Substantia nigra (tissue), 51 donors: ENCODE measurements at places on chromosomes 7 and 10.

GRCh38 chr10:113005380-113005779, 55.3 kb downstream of the TCF7L2 start:
- DNase-seq = no peak

GRCh38 chr10:87860156-87860795, 3.1 kb downstream of the KLLN start:
- DNase-seq = no peak

DNA sequence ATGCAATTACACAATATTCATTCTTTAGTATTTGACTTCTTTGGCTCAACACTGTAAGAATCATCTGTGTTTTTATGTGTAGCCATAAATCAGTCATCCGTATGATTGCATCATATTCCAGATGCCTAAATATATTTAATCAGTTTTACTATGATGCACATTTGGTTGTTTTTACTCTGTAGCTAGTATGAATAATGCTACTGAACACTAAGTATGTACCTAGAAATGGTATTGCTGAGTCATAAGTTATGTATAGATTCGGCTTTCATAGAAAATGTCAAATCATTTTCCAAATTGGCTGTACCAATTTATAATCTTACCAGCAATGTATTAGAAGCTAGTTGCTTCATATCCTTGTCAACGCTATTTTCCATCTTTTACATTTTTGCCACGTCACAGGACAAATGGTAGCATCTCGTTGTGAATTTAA, 197.3 kb upstream of the PLXNA4 start:
- DNase-seq = no peak

DNA sequence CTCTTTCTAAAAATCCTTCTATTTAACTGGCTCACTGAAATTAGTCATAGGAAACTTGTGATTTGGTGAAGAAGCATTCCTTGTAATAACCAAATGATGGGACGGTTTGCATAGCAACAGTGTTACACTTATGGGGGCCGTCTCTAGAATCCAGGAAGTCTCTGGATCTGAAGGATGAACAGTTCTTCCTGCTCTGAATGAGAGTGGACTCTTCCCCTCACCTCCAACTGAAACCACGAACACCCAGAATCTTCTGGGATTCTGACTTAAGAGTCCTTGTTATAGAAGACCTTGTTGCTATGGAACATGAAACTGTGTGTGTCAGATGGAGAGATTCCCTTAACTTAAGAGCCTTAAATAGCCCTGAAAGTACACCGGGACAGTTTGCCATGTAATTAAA, 23.2 kb downstream of the NOLC1 start:
- no peak for DNase-seq

DNA sequence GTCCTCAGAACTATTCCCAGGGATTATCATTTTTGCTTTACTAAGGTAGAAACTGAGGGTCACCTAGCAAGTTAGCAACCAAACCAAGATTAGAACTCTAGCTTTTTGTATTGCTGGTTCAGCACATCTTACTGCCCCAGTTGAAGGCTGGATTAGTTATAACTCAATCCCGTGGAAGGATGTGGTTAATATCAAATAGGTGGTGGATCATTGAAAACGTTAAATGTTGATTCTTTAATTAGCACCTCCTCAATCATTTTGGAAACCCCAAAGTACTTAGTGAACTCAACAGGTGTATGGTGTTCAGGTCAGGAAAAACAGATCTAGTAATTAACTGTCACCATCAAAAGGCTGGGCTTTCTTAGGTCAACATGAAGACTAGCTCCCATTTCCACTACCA, 152.4 kb downstream of the ARID5B start:
- DNase-seq = no peak

GRCh38 chr7:19713676-19714075, 4.8 kb upstream of the POLR1F start:
- no peak for DNase-seq

- no peak for DNase-seq
These were observed 222.5 kb downstream of the AHR start for GRCh38 chr7:17520941-17521340.

DNA sequence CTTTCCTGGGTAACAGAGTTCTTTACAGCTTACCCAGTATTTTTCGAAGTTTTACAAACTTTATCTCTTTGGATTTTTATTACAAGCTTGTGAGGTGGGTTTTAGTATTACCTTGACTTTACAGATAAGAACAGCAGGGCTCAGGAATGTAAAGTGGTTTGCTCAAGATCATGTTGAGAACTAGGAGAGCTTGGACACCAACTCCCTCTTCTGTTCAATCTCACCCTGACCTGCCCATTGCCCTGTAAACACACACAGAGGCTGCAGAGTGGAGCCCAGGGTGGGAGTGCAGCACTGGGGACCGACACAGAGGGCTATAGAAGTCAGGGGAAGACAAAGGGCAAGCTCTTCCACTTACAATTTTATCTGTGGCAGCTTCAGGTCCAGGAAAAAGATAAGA, 4.6 kb upstream of the TSPAN14 start:
- DNase-seq = no peak

GRCh38 chr10:95815701-95816240, 59.8 kb downstream of the ENTPD1 start:
- no peak for DNase-seq

DNA sequence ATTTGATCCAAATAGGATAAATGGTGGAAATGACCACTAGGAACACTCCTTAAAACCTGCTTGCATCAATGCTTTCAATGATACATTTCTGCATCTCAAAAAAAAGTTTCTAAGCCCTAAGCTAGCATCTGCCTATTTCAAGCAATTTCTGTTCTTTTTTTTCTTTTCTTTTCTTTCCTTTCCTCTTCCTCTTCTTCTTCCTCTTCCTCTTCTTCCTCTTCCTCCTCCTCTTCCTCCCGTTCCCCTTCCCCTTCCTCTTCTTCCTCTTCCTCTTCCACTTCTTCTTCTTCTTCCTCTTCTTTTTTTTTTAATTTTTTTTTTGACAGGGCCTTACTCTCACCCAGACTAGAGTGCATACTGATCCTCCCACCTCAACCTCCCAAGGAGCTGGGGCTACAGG, 15.4 kb downstream of the RBM20 start:
- no peak for DNase-seq

GRCh38 chr7:137628216-137628615, 218.6 kb downstream of the DGKI start:
- peak; percentile 32 for DNase-seq

- no peak for DNase-seq
These were observed 19.2 kb upstream of the SMO start for GRCh38 chr7:129169171-129169671.

- no peak for DNase-seq
These were observed 33.1 kb downstream of the AP5Z1 start for GRCh38 chr7:4808565-4808964.

DNA sequence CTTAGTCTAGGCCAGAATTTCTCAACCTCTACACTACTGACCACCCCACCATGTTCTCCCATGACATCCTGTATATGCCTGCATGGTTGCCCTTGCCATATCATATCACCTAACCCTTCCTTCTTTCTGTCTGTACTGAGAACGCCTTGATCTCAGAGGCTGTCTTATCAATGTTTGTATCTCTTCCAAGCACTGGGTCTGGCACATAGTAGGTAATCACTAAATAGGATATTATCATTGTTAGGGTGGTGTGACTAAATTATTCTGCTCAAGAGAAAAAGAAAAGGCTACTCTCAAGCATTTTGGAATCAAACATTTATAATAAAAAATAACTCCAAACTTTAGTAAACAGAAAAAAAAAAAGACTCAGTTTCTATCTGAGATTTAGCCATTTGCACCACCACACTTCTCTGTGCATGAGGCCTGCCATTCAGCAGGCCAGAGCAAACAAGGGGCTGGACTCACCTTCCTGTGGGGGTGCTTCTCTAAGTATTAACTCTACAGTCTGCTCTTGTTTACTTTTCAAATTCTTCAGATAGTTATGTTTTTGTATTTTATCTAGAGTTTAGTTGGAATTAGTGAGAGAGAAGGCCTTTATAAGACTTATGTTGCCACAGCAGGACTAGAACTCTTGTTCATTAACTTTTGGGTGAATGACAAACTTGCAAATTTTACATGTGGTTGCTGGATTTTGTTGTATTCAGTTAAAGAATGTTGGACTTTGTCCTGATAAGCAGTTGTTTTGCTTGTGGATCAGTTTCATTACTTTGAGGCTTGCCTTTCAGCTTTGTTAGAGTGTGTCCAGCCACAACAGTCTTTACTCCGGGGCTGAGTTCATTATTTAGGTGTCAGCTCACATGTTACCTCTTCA, 5.4 kb downstream of the AGBL3 start:
- DNase-seq = no peak

DNA sequence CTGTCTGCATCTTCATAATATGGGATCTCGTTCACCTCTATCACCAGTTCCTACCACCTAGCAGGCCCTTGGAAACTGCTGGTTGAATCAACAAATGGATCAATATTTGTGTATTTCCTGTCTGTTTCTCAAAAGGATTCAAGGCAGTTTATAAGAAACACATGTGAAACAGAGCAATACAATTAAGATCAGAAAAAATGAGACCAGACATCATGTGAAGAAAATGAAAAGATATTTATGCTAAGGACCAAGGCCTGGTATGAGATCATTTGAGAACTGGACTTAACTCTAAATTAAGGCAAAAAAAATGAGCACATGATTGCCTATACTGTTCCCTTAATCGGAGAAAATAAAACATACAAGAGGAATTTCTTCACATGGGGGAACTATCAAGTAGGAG, 589.0 kb downstream of the SUGCT start:
- DNase-seq = no peak

GRCh38 chr10:131419797-131420196, 108.3 kb upstream of the TCERG1L start:
- no peak for DNase-seq

DNA sequence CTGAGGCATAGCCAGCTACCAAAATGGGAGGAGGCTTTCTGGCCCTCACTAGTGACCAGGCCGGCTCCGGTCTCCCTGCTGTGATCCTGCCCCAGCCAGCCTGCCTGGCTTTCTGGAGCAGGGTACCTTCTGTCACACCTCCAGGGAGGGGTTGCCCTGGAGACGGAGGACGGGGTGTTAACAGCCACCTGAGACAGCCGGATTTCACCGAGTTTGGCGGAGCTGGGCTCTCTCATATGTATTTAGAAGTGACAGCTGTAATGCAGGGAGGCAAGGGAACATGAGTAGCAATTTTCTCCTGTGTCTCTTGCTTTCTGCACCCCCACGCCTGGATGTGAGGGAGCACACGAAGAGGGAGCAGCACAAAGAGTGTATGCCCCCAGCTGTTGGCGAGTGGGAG, 473.3 kb downstream of the PLXNA4 start:
- no peak for DNase-seq

GRCh38 chr10:103067484-103067883, 125.6 kb downstream of the NT5C2 start:
- no peak for DNase-seq

GRCh38 chr7:115869801-115870200, 160.8 kb downstream of the TFEC start:
- no peak for DNase-seq

DNA sequence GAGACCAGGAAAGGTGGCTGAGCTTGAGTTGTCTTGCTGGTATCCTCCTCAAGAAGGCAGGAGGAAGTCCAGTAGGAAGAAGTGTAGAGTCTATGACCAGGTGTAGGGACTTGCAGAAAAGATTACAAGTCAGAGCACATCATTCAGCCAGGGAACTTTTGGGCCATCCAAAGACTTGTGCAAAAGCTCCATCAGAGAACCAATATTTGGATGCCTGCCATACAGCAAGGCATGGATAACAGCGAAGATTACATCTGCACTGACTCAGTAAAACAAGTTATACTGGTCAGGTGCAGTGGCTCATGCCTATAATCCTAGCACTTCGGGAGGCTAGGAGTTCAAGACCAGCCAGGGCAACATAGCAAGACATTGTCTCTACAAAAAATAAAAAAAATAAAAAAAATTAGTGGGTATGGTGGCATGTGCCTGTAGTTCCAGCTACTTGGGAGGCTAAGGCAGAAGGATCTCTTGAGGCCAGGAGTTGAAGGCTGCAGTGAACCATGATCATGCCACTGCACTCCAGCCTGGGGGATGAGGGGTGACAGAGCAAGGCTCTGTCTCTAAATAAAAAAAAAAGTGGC, 13.2 kb upstream of the NMT2 start:
- no peak for DNase-seq
